ENCODE measurements at places on chromosomes 16 and 17.

- no peak for DNase-seq
Measured at GRCh38 chr16:61005952-61006351, 1030.3 kb downstream of the CDH8 start.

- no peak for DNase-seq
Measured at GRCh38 chr17:40909755-40910154, 24.7 kb upstream of the KRT20 start.

- DNase-seq = no peak
Measured at GRCh38 chr17:15278380-15278779, 13.3 kb upstream of the PMP22 start.

- DNase-seq = no peak
Measured at GRCh38 chr17:82236142-82236971, 7.5 kb downstream of the SLC16A3 start.

DNA sequence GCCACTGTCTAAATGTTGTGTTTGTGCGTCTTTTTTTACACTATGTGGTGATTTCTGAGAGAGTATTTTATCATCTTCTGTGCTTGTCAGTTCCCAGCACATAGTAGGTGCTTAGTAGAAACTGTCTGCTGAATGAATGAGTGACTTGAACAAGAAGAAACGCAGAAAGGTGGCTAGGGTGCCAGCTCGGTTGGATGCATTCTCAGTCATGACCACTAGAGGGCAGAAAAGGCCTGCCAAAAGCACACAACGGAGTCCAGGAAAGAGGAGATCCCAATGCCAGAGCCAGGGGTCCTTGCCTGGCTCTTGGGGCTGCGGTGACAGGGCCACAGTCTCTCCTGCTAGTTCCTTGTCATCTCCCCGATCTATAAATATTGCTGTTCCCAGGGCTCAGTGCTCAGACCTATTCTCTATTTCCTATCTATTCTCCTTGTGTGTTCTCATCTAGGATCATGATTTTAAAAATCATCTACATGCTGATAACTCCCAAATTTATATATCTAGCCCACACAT is 57.3 kb upstream of the CCL1 start:
- DNase-seq = peak; percentile 66

DNA sequence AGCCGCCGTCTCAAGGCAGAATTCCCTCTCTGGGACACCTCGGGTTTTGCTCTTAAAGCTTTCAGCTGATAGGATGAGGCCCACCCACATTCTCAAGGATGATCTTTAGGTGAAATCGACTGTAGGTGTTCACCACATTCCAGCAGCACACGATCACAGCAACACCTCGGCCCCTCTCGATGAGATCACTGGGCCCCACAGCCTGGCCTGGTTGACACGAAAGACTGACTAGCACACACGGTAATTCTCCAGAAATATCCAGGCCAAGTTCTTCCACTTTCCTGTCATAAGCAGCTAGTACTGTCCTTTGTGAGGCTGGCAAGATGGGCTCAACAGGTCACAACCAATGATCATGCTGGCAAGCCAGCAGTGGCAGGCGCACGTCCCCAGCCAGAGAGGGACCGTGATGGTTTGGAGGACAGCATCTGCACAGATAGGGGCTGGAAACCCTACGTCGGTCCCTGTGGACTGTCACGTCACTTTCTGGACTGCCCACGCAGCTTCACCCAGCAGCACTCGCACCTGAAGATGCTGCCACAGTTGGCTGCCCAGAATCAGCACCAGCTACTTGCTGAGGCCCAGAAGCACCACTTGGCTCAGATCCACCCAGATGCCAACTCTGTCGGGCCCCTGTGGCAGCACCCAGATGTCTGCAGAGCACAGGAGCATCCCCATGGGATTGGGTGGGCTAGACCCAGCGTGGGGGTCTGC is 17.4 kb downstream of the TMC6 start:
- DNase-seq = no peak

DNA sequence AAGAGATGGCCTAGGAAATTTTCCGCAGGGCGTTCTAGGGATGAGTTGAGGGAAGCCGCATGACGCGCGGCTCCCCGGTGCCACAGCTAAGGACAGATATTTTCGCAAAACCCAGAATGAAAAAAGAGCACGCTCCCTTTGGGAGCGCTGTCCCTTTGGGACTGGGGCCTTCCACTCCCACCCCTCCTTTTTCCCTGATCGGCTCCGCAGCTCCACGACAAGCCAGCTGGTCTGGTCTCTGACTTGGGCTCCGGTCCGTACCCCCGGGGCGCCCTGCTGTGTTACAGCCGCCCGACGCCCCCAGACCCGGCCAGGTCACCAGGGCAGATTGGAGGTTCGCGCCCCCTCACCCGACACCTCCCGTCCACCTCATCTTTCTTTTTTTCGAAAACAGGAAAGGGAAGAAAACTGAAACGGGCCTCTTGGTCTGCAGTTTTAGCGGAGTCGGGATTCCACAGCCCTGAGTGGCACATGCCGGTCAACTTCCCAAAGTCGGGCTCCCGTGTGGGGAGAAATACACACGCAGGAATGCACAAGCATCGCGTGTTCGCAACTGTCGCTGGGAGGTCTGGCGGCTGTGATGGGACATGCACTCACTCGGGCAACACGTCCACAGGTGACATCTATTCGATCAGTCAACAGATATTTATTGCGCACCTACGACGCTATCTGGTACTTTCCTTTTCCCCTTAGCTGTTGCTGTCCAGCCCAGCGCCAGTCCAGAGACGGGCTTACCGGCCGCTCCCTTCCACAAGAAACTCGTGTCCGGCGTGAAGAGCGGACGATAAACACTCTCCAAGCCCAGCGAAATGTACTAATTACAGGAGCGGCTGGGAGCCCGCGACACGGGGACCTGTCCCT is 3.9 kb upstream of the SOX9 start:
- DNase-seq = no peak

DNA sequence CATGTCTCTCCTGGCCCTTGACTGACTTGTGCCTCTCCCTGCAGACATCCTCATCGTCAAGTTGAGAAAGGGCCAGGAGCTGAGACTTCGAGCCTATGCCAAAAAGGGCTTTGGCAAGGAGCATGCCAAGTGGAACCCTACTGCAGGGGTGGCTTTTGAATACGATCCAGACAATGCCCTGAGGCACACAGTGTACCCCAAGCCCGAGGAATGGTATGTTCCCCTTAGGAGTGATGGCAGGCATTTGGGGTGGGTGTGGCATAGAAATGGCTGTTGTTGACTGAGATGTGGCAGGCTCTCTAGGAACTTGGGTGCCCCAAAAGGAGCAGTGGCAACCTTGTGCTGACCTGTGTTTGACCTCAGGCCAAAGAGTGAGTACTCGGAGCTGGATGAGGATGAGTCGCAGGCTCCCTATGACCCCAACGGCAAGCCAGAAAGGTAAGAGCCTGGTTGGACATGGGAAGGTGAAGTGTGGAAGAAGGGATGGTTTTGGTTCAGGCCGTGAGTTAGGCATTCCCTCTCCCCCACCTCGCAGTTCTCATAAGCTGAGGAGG is 7.5 kb downstream of the POLR2C start:
- no peak for DNase-seq

DNA sequence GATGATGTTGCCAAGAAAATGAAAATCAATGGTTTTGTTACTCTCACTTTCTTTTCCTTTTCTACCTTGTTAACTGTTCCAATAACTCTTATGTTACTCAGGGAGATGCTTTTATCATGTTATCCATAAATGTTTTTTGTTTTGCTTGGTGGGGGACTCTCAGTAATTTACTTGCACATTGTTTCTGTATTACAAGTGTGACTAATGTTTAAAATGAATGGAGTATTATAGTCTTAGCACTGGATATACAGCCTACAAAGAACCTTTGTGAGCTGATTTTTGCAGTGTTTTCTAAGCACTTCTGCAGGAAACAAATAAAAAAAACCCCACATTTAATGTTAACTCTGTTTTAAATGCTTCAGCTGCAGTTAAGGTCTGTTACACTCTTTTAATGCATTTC is 12.1 kb downstream of the VMP1 start:
- no peak for DNase-seq

DNA sequence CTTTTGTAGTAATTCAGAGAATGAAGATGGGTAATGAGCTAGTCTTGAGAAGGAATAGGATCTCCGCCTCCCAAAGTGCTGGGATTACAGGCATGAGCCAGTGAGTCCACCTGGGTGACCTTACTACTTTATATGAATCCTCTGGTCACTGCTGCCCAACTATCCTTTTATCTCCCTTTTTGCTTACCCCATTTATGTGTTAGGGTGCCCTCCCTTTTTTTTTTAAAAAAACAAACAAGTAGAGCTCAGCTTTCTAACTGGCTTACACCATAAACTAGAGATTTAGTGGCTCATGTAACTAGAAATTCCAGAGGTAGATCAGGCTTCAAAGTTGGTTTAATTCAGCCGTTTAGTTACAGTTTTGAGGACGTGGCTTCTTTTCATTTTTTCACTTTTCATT is 15.6 kb downstream of the USP10 start:
- no peak for DNase-seq

GRCh38 chr16:89549007-89549700 is 11.3 kb upstream of the RPL13 start:
- DNase-seq = no peak

GRCh38 chr17:8147805-8148404 is 4.3 kb downstream of the PER1 start:
- DNase-seq = no peak

GRCh38 chr16:6524501-6524900 is 808.1 kb upstream of the RBFOX1 start:
- no peak for DNase-seq

GRCh38 chr17:12856416-12856815 is 67.1 kb downstream of the ARHGAP44 start:
- DNase-seq = no peak

GRCh38 chr16:82603784-82604411 is 22.9 kb upstream of the CDH13 start:
- DNase-seq = no peak

- DNase-seq = peak; percentile 47
Measured at GRCh38 chr17:72726936-72727335, 365.6 kb downstream of the SLC39A11 start.

GRCh38 chr17:74296548-74296936 is 22.5 kb downstream of the DNAI2 start:
- DNase-seq = no peak

GRCh38 chr17:57554826-57555635 is 190.1 kb downstream of the CCDC182 start:
- DNase-seq = no peak

DNA sequence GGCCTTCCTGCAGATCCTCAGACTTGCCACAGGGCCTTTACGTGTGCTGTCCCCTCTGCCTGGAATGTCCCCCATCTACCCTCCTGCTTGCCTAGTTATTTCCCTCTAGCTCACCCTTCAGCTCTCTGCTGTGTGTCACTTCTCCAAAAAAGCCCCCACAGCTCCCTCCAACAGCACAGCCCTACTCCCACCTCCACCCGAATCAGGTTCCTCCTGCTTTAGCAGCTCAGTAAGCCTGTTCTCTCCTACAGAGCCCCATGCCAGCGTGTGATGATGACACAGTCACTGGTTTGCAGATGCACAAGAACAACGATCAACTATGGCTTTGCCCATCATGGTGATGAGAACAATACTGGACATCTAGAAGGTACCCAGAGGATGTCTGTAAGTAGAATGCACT is 7.1 kb upstream of the SAMD14 start:
- DNase-seq = no peak

DNA sequence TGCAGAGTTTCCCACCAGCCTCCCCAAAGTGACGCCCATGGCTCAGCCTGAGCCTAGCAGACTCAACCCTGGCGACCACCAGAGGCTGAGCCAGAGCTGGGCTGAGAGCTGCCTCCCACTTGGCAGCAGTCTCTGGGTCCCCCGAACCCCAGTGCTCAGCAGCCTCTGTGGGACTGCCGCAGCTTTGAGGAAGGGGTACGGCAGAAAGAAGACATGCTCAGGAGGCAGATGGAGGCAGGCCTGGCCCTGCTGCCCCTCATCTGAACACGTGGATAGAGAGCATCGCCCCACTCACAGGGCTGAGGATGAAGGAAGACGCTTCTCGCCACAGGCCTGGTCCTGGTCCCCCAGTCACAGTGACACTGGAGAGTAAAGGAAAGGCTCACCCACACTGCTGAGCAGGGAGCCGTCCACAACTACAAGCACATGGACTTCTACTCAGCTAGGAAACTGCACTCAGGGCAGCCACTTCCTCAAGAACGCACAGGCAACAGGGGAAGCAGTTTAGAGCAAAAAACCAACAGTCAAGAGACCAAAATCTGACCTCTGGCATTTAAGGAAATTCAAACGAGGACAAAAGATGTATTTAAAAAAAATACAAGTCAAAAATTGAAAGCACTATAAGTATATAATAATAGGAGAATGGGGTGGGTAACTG is 45.2 kb upstream of the GSG1L start:
- DNase-seq = no peak

DNA sequence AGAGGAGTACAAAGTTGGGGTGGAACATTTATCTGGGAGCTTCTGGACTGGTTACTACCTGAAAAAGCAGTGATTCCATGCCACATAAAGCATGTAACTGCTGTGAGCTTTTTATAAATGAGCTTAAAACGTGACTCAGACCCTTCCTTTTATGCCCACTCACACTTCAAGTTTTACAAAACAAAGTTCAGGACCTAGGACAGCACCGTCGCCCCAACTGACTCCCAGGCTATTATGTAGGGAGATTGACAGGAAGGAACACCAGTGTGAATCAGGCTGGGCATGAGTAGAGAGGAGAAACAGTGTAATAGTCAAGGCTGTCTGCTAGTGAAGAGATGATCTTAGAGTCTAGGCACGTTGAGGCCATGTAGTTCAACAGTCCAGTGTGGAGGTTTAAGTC is 91.6 kb upstream of the DNAH9 start:
- DNase-seq = no peak

- no peak for DNase-seq
Measured at GRCh38 chr17:29048440-29049368, 5.8 kb downstream of the PIPOX start.

DNA sequence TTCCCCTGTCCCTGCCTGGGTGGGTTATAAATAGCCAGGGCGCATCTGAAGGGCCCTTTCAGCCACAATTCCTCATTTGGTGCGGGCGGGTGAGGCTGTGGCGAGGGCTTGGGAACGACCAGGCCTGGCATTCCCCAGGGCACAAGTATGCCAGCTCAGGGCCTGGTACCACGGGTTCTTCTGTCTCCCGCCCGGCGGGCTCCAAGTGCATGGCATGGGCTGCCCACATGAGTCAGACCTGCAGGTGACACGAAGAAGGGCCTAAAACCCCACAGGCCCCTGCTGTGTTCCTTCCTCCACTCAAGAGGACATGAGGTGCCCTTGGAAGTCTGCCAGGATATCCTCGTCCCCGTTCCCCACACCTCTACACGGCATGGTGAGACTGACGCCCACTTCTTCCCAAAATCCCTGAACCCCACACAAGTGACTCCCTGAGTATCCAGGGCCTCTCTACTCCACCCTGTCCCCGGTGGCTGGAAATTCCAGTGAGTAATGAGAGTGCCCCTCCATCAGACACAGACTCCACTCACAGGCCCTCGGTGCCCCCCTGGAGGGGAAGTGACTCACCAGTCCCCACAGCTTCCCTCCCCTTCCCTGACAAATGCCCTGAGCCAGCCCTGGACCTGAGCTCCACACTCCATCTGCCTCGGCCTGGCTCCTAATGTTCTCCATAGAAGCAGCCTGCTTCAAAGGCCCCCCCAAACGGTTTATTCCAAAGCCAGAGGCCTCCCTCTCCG is 68.8 kb downstream of the ABR start:
- DNase-seq = no peak

GRCh38 chr17:31496601-31497000 is 105.1 kb downstream of the RAB11FIP4 start:
- no peak for DNase-seq

All from GM12891 (cell line).